ENCODE measurements at places on chromosomes 1 and 21.

- DNase-seq, result no peak
Observed at GRCh38 chr1:114512595-114513280, 1.7 kb upstream of the TRIM33 start.

- no peak for DNase-seq
Observed at GRCh38 chr1:87683196-87683956, 354.7 kb downstream of the LMO4 start.

- DNase-seq, result no peak
Observed at GRCh38 chr1:160520999-160521398, 2.1 kb downstream of the SLAMF6 start.

GRCh38 chr1:55420026-55420425 lies 204.9 kb upstream of the USP24 start:
- no peak for DNase-seq

- no peak for DNase-seq
Observed at GRCh38 chr1:9537863-9538668, 1.2 kb upstream of the SLC25A33 start.

GRCh38 chr1:221172841-221173240 lies 293.6 kb downstream of the HLX start:
- no peak for DNase-seq

GRCh38 chr1:27099587-27100334 lies 55.2 kb downstream of the SLC9A1 start:
- DNase-seq, result no peak

DNA sequence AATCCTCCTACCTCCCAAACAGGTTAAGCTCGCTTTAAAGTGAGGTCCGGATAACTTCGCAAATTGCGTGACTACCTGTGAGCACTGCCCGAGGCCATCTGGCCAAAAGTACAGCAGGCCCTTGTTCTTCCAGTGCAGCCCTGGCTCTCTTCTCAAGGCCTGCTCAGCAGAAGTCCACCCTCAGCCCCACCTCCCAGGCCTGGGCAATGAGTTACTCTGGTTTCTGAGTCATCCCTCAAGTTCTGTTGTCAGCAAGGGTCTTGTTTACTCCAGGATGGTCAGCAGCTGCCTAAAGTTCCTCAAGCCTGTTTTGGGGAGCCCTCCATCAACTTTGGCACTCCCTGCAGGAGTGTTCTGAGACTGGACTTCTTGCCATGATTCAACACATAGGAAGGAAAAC lies 101.7 kb downstream of the BCAR3 start:
- DNase-seq, result no peak

DNA sequence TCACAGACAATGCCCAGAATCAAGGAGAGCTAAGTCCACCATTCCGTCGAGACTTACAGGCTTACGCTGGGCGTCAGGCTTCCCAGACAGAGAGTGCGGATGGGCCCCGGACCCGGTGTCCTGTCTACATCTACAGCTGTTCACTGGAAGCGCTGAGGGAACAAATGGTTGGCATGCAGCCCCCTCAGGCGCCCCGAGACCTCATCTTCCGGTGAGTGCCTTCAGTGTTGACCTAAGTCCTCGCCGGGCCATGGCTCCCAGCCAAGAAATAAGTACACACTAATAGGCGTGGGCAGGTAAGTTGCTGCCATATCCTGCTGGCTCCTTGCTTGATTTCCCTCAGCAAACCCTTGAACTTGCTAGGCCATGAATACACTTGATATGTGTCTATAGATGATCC lies 26.2 kb downstream of the HYI start:
- no peak for DNase-seq

DNA sequence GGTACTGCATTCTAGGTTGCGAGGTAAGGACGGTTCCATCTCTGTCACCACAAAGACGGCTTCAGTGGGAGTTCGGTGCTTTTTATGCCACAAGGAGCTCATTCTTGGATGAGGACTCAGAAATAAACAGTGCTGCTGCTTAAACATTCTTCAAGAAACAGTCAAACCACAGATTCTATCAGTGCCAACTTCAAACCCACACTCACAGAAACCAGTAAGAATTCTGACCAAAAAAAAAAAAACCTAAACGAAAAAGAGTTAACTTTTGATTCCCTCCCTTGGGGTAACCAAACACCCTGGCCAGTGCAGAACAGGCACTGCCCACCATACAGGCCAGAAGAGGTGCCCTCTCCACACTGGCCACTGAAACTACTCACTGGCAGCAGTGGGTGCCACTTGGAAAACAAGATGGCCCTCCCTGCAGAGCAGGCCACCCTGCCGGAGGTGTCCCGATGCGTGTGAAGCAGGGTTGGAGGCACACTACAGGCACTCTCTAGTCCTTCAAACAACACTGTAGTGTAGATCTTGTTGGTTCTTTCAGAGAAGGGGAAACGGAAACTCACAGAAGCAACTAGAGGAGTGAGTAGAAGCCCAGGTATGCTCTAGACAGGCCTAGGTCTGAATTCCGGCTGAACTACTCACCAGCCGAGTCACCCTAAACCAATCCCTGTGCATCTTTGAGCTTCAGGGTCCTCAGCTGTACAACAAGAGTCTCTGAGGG lies 87.3 kb upstream of the TLR5 start:
- no peak for DNase-seq

- DNase-seq, result no peak
Observed at GRCh38 chr1:41730806-41731205, 187.9 kb downstream of the HIVEP3 start.

DNA sequence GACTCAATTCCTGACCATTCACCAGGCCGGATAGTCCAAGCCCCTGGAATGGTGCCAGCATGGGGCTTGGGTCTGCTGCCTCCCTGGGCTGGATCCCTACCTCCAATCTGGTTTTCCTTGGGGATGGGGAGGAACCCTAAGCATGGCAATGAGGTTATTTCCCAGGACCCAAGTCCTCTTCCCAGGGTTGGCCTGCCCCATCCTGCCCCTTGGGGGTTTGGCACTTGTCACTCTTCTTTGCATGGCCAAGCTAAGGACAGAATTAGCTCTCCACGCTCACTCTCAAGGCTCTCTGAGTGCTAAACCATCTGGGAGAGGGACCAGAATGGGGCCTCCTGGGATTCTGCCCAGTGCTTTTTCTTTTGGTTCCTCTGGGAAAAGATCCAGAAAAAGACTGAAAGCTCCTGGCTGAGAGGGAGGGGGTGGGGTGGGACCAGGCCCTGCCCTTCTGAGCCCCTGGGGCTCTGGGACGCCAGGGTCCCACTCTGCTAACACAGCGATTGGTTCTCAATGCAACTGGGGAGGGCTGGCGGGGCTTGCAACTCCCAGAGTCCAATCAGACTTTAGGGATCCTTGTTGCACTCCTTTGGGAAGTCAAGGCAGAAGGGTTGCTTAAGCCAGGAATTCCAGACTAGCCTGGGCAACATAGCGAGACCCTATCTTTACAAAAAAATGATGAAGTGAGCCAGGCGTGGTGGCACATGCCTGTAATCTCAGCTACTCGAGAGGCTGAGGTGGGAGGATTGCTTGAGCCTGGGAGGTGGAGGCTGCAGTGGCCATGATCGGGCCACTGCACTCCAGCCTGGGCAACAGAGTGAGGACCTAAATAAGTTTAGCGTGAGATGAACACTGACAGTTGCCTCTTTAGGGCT lies 52.7 kb downstream of the DHRS3 start:
- DNase-seq, result no peak

- no peak for DNase-seq
Observed at GRCh38 chr1:118717893-118718292, 270.2 kb downstream of the TBX15 start.

- no peak for DNase-seq
Observed at GRCh38 chr1:37901191-37901892, 42.0 kb upstream of the MTF1 start.

DNA sequence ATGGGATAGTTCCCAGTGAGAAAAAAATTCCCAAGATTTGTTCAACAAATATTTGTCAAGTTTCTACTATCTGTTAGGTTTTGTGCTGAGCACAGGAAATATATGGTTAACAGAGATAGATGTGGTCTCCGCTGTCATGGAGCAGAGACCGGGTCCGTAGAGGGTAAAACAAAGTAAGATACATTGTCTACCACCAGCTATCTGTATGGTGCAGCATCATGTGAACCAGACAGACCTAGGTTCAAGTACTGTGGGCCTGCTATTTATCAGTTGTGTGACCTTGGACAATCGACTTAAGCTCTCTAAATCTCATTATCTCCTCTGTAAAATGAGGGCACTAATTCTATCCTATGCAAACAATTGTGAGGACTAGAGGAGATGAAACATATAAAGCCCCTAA lies 109.8 kb downstream of the DUSP10 start:
- no peak for DNase-seq

- no peak for DNase-seq
Observed at GRCh38 chr1:66367369-66367768, 166.6 kb upstream of the SGIP1 start.

DNA sequence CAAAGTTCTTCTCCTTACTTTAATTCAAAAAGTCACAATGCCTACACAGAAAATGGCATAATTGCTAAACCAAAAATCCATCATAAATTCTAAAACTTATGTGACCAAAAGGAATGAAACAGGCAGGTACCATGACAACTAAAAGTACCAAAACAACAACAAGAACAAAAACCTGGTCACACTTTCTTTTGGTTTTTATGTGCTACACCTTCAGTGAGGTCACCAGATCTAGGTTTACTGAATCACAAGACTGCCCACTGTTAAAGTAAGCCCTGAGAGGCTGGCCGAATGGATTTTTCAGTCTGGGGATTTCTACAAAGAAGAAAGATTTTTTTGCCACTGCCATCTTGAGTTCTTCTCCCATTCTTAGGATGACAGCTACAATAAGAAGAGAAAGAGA lies 583.0 kb upstream of the PKN2 start:
- no peak for DNase-seq

- peak; percentile 49 for DNase-seq
Observed at GRCh38 chr1:175725684-175726083, 17.7 kb downstream of the TNR start.

DNA sequence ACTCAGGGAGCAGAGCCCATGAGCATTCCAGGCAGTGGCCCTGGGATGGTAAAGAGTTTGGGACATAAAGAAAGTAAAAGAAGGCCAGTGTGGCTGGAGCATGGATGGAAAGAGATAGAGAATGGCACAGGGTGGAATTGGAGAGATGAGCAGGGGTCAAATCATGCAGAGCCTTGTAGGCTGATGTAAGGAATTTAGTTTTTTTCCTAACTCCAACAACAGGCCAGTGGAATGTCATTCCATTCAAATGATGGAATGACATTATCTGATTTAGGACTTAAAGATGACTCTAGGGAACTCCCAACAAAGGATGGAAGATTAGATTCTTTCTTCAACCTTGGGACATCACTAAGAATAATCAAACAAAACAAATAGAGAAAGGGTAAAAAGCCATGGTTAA lies 12.8 kb upstream of the S100A2 start:
- no peak for DNase-seq

DNA sequence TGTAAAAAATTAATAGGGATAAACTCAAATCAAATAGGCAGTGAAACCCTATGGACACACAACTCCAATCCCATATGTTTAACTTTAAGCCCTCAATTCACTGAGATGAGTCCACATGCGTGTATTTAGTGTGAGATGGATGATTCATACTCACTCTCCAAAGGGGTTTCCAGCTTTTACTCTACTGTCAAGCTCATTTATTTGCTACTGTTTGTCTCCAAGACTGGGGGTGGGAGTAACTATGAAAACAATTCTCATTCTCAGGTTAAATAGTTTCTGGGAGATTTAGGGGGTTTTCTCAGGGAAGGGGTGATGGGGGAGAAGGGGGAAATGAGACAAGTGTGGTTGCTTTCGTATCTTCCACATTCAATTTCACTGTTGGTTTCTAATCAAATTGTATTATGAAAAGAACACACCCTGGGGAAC lies 2.7 kb downstream of the RAB29 start:
- no peak for DNase-seq

DNA sequence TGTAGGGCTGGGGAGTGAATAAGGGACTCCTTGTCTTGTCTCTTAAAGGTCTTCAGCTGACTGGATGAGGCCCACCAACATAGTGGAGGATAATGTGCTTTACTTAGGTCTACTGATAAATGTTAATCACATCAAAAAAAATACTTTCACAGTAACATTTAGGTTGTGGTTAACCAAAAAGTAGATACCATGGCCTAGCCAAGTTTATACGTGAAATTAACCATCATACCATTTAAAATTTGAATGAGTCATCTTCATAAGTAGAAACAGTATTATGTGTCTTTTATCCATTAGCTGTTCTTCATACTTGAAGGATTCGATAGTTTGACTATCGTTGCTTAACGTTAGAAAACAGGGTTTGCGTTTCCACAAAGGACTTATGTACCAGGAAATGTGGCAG lies 80.9 kb downstream of the MTR start:
- no peak for DNase-seq

DNA sequence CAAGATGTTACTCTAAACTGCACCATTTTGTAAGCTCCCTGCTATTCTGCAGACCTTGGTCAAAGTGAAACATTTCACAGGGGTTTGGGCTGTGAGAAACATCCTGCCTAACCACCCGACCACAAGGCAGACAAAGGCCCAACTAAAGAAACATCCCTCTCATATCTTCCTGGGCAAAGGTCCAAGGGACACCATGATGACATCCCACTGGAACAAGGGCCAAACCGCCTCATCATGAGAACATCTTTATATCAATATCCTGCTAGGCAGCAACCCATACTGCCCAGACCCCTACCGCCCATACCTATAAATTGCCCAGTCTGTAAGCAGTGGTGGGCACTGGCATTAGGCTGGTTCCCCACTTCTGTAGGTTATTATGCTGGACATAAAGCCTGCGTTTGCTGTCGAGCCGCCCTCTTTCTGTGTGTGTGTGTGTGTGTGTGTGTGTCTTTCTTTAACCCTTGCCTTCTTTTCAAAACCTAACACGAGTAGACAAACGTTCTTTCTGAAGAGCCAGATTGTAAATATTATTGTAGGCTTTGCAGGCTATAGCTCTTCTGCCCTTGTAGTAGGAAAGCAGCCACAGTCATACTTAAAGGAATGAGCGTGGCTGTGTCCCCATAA lies 1.0 kb upstream of the PPIE start:
- no peak for DNase-seq

- DNase-seq, result no peak
Observed at GRCh38 chr21:36909901-36910561, 56.4 kb downstream of the HLCS start.

DNA sequence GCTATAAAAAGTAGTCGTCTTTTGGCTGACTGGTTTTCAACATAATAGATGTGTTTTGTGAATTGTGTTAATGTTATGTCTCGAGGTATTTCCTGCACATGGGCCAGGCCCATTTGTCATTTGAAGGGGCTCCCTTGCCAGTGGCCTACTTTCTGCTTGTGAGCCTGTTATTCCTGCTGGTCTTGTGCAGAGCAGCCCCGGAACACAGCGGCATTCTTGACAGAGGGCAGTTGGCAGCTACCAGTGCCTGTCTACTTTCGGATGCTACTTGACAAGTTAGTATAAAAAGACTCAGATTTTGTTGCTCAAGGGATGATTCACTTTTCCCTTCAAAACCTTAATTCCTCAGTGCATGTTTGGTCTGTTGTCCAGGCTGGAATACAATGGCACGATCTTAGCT lies 28.5 kb downstream of the PGM1 start:
- no peak for DNase-seq

All from progenitor cell of endocrine pancreas (in vitro differentiated cells).